Left lung (tissue), 14 donors: ENCODE measurements at places on chromosomes 11 and 22.

DNA sequence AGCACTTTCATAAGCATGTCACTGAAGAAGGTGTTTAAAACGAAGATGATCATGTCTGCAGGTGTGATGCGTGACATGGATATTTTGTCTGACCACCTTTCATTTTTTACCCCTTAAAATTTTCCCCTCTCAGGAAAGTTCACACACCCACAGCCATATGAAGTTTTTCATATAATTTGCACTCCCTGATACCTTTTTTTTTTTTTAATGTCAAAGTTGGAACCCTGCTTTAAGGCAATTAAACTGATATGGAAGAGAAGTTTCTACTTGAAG, 104.6 kb downstream of the ATXN10 start:
- no peak for DNase-seq

GRCh38 chr22:19412478-19412877, 19.1 kb downstream of the HIRA start:
- DNase-seq, result no peak

DNA sequence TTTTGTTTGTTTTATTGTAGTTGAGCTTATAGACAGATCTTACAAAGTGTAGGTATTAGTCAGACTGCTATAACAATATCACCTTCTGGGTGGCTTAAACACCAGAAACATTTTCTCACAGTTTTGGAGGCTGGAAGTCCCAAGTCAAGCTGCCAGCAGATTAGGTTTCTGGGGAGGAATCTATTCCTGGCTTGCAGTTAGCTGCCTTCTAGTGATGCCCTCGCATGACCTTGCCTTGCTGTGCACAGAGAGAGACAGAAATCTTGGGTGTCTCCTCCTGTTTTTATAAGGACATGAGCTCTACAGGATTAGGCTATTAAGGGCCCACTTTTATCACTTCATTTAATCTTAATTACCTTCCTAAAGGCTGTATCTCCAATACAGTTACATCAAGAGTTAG, 1635.2 kb downstream of the FAM181B start:
- no peak for DNase-seq

- no peak for DNase-seq
Observed at GRCh38 chr11:77522215-77522614, 48.3 kb upstream of the PAK1 start.

DNA sequence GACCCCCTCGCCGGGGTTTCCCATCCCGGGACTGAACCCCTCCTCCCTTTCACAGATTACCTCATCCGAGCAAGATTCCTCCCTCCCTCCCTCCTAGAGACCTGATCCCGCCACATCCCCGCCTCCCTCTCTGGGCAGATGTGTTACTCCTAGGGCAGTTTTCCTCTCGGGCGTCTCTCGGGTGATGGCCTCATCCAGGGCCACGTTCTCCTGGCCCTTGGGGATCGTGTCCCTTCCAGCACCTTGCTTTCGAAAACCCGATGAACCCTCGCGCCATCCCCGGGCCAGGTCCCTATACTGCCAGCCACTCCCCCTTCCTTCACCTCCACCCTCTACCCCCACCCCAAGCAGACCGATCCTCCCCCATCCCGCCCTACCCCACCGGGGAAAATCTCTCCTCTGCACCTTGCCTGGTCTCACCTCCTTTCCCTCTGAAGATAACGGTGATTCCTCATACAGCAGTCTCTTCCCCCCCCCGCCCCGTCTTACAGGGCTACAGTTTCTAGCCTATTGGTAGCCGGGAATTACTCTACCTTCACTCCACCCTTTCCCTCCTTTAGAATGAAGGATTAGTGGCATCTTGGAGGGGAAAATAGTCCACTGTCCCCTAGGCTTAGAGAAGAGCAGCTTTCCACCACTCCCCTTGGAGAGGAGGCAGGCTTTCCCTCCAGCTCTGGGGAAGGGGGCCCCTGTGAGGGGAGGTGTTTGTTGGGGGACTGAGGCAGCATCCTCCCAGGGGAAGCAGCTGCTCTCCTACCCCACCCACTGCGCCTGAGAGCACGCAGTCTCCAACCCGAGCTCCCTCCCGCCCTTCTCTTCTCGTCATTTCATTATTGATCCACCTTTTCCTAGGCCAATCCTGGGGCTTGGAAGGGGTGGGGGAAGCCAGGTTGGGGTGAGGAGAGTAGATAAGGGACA, 1.2 kb downstream of the KMT2A start:
- peak; percentile 72 for DNase-seq

DNA sequence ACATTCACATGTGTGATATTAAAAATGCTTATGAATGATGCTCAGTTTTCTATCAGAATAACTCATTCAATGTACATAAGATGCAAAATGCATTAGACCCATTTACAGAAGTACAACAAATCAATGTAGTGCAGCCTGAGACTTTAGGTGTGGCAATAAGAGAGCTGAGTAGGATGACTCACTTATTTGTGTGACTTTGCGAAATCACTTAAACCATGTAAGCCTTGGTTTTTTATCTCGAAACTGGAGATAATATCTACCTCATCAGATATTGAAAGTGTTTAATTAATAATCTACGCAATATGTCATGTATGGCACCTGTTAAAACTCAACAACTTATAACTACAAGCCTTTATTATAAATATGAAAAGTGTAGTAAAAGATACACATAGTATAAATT, 105.7 kb upstream of the LUZP2 start:
- no peak for DNase-seq

DNA sequence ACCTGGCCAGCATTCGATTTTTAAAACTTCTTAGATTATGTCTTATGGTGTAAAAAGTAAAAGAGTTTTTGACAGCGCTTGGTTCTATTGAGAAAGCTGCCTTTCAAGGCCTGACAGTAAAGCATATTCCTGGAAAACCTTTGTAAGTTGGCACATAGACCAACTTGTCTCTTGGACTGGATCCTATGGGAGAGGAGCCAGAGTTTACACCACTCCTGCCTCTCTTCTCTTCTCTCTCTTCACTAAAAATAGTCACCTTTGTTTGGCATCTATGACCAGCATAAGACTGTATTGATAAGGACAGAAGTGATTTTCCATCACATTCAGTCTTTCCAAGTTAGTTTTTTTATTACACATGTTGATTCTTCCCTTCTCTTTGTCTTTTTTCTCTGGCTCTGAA, 33.7 kb downstream of the CSRP3 start:
- DNase-seq, result no peak

DNA sequence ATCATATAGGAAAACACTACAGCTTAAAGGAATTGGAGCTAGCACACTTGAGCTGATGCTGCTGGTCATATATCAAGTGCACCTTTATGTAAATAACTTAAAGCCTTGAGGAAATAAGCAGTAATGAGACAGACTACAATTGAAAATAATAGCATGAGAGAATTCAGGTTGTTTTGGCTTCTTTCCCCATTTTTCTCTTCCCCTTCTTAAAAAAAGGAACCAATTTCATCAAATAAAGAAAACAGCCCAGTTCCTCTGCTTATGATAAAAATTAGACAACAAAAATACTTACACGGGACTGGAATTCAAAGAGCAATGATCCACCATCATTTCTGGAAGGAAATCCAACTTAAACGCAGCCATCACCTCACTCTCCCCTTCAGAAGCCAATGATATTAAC, 50.2 kb upstream of the RAPSN start:
- DNase-seq, result no peak

DNA sequence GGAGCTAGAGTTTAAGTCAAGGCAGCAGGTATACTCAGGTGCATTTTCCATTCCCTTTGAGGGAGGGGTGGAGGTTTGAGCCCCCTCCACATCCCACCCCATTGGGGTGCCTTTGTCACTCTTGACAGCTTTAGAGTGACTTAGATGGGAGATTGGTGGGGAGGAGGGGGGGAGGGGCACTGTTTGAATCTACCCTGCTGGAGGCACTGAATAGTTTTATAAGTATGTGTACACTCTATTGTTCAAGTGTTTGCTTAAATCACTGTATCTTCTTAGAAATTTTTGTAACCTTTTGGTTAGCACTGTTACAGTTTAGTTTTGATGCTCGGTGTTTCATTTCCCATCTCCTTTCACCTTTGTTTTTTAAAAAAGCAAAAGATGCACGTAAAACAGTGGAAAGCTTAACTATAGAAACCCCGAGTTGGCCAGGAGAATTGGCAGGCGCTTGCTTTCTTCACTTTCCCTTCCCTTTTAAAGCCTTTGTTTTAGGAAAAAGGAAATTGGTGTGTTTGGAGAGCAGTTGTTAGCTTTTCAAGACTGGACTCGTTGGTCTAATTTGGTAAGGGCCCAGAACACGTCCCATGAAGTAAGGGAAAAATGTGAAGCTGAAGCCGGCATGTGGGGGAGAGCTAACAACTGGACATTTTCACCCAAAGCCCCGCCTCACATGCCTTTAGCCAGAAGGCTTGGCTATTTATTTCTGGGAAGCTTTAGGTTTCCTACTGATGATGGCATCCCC, 42.8 kb downstream of the TNRC6B start:
- no peak for DNase-seq

- DNase-seq, result no peak
Observed at GRCh38 chr11:19595499-19595839, 117.2 kb upstream of the NAV2 start.

DNA sequence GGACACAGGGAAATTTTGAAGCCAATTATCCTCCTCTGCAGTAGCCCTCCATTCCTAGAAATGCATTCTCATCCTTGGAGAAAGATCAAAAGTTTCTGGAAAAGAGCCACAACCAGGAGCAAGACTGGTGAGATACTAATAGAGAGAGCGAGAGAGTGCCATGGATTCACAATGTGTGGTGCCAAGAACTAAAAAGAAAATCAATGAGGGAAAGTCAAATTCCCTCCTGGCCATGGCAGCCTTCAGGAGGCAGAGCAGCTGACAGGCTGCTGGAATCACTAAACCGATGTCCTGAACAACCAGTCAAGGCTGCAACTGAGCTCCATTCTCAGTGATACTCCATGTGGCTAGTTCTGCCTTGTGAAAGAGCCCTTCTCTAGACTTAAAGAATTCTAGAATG, 561.0 kb downstream of the SOX6 start:
- DNase-seq, result no peak

DNA sequence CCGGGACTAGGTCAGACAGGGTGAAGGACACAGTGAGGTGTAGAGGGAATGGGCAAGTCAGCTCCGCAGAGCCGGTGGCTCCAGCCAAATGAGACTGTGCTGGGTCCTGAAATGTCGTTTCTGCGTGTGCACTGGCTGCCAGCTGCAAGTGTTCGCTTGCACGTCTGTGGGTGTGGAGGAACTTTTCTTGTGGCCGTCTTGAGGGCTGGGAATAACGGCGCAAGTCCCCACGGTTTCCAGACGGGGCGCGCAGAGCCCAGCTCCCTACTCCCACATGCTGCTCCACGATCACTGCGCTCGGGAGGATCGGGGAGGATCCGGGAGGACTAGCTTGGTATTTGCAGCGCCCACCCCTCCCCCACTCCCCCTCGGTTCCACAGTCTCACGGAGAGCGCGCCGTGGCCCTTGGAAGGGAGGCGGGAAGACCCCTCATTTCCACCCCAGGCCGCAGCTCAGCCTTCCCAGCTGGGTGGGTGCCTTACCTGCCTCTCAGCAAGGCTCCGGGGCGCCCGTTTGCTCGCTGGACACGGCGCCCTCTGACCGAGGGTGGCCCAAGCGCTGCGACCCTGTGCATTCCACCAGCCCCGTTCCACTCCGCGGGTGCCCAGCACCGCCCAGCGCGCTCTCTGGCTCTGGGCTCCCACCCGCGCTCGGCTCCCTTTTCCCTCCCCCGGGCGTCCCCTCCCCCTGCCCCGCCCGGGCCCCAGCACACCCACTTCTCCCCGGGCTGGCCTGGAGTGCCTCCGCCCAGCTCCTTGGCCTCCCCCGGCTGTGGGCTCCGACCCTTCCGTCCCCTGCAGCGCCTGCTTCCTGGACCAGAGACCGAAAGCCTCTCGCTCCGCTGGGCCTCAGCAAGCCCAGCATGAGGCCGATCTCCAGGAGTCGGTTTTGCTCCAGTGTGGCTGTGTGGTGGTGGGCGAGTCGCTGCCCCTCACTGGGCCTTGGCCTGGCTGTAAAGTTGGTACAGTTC, at the start of gene KCNE3:
KCNE3 (minus strand) TSS at position 634 of the 970 bp plus-strand sequence. CDS start 9,986 bp downstream, outside the sequence.
- DNase-seq, result peak; percentile 55

GRCh38 chr11:67558084-67558772, 25.4 kb upstream of the GSTP1 start:
- DNase-seq, result peak; percentile 70

DNA sequence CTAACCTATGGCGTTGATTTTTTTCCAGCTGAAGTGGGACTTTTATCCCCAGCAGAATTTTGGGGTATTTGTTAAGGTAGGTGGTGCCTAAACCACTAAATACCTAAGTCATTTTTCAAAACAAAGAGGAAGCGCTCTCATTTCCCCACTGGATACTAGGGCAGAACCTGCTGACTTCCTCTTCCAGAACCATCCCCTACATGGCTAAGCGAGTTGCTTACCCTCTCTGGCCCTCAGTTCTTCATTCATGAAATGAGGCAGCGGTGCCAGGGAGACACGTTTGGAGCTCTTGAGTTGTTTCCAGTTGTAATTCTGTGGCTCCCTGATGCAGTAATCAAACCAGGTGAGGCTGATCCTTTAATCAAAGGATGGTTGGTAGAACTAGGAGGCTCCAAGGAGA, 10.0 kb upstream of the MTMR3 start:
- no peak for DNase-seq

GRCh38 chr11:44338026-44338425, 28.1 kb upstream of the ALX4 start:
- DNase-seq, result no peak

DNA sequence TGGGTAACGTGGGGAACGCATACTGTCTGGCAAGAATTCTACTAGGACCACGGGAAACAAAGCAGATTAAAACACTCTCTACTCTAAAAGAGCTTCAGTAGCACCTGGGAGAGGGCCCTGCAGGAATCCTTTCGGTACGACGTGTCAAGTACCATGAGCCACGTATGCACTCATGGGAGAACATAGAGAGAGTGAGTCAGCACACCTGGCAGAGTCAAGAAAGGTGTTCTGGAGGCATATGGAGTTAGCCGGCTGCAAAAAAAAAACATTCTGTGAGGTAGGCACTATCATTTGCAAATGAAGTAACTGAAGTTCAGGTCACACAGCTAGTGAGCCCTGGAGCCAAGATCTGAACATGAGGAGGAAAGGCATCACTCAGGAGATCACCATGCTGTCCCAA, 71.1 kb upstream of the BID start:
- DNase-seq, result peak; percentile 2

GRCh38 chr11:106670069-106670468, 348.2 kb downstream of the GUCY1A2 start:
- DNase-seq, result no peak

- DNase-seq, result no peak
Observed at GRCh38 chr11:128509621-128510389, 77.6 kb downstream of the ETS1 start.

DNA sequence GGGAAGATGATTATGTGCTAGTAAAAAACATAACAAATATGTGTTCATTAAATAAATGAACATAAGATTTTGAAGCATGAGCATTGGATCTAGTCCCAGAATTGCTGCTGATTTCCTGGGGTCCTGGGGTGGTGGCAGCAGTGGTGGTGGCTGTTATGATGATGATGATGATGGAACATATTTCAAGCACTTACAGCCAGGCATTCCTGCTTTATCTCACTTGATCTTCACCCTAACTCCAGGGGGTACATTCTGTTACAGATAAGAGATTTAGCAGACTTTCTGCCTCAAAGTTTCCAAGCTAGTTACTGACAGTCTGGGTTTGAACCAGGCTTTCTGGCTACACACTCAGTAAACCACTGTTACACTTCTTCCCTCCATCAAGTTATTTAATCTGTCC, 5.2 kb downstream of the TRAPPC4 start:
- DNase-seq, result no peak

GRCh38 chr11:44920451-44920850, 30.2 kb downstream of the TP53I11 start:
- no peak for DNase-seq

GRCh38 chr11:68965901-68966853, 14.6 kb downstream of the MRGPRD start:
- DNase-seq, result peak; percentile 26
